ENCODE measurements at places on chromosomes 4 and X. TPM values are rescaled to one million over a fixed set of nuclear protein-coding genes. Genes with fewer than 3 reads are reported as not detected.

DNA sequence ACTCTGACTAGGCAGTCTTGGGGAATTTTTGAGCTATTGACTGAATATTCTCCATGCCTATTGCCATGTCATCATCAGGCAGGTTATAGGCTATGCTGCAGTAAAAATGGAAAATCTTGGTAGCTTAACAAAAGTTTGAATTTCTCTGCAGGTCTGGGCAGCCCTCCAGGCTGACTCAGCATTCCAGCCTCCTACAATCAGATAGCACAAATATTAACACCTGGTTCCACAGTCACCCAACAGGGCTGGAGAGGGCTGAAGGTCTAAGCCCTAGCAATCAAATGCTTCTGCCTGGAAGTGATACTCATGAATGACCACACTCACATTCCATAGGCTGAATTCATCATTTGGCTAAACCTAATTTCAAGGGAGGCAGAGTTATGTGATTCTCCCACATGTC lies 9.6 kb upstream of the PPP3CA start:
- DNase-seq, result no peak
- H3K4me1 ChIP-seq, result peaks cover 10% of the 10 kb centered on the region
- H3K36me3 ChIP-seq, result no peaks in the 10 kb centered on the region
- H3K27me3 ChIP-seq, result no peaks in the 10 kb centered on the region
- no peak overlapping the region for H3K27ac ChIP-seq

PABPC1L2B gene
- not detected for total RNA-seq

MSN gene
- total RNA-seq, result 160 TPM

OTUD6A gene
- total RNA-seq, result not detected

PAGE5 gene
- total RNA-seq, result not detected

DNA sequence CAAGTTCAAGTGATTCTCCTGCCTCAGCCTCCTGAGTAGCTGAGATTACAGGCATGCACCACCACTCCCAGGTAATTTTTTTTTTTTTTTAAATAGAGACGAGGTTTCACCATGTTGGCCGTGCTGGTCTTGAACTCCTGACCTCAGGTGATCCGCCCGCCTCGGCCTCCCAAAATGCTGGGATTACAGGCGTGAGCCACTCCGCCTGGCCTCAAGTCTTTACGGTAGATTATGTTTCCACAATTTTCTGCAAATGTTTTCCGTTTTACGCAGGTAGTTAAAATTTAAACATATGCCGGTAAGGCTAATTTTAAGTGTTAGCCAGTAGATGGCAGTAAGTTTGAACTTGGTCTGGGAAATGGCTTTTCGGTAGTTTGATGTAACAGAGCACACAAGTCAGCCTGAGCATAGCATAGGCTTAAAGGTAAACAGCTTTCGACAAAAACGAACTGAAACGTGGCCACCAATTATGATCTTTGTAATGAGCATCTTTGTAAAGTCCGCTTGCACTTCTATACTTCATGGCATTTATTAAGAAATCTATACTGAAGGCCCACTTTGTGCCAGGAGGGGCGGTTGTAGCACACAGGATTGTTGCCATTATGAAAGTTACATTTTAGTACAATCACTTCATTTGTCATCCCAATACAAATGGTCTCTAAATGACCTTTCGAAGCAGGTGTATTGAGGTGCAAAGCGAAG lies 31.1 kb downstream of the CCKAR start:
- no peaks in the 10 kb centered on the region for H3K27me3 ChIP-seq
- H3K27ac ChIP-seq, result no peak overlapping the region
- no peak for DNase-seq
- H3K4me3 ChIP-seq, result no peak overlapping the region
- no peaks in the 10 kb centered on the region for H3K36me3 ChIP-seq

- no peaks in the 10 kb centered on the region for H3K27me3 ChIP-seq
- no peak for DNase-seq
- H3K27ac ChIP-seq, result no peak overlapping the region
- H3K4me1 ChIP-seq, result no peaks in the 10 kb centered on the region
Measured at GRCh38 chrX:119682019-119682989, 10.7 kb downstream of the SEPTIN6 start.

NUDT11 gene
- total RNA-seq, result 9.0 TPM

DNA sequence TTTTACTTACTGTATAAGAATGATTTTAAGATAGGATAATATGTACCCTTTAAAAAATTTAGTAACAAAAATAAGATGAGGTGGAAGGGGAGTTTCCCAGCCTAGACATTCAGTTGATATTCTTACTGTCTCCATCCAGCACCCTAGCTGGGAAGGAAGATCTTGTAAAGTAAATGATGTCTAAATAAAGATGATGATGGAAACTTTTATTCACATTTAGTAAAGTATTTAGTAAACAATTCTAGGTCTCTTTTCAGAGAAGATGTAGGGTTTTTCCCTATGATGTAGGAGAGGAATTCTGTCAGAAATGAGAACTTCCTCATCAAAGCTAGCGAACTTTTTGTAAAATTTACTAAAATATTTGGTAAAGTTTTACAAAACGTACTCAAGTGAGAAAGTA lies 136.8 kb downstream of the RAPGEF2 start:
- H3K4me1 ChIP-seq, result no peaks in the 10 kb centered on the region
- H3K4me3 ChIP-seq, result no peak overlapping the region

LINC00632 gene
- total RNA-seq, result 19.6 TPM

DNA sequence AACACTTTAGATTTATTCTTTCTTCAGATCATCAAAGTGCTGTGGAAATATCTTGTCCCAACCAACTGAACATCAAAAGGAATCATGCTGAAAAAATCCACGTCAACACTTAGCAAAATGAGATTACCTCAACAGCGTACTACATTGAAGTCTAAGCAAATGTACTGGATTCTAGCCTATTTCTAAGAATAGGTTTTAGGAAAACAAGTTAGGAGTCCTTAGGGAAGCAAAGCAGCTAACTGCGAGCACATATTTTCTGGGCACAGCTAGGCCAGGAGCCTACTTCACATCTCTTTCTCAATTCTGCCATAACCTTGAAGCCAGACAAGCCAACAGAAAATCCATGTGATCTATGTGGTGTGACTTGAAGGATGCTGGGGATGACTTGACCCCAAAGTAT lies 22.2 kb downstream of the KDR start:
- no peaks in the 10 kb centered on the region for H3K27me3 ChIP-seq
- no peak for DNase-seq
- no peak overlapping the region for H3K4me3 ChIP-seq
- no peaks in the 10 kb centered on the region for H3K4me1 ChIP-seq
- H3K36me3 ChIP-seq, result no peaks in the 10 kb centered on the region
- no peak overlapping the region for H3K27ac ChIP-seq

GRCh38 chr4:14404730-14405129 lies 597.6 kb upstream of the CPEB2 start:
- H3K27me3 ChIP-seq, result no peaks in the 10 kb centered on the region
- H3K36me3 ChIP-seq, result no peaks in the 10 kb centered on the region
- no peak overlapping the region for H3K27ac ChIP-seq
- no peak for DNase-seq
- H3K4me3 ChIP-seq, result no peak overlapping the region

GRCh38 chrX:65528705-65529340 lies 5.8 kb downstream of the LAS1L start:
- H3K4me3 ChIP-seq, result no peak overlapping the region
- no peaks in the 10 kb centered on the region for H3K27me3 ChIP-seq

RAB41 gene
- total RNA-seq, result not detected

DNA sequence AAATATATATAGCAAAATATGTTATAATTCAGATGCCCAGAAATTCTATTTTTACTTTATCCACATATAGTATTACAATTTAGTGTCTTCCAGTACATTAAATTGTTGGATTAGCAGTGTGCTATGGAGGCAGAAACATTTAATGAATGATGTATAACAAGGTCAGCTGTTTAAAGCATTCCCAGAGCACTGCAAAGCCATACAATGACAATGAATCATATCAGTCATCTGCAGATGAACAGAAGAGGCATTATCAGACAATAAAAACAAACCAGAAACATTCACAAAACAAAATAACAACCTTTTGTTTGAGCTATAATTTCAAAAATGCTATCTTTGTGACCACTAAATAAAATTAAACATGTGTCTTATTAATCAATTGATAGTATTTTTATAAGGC lies 524.2 kb downstream of the FAT4 start:
- H3K4me1 ChIP-seq, result no peaks in the 10 kb centered on the region
- DNase-seq, result no peak

GRCh38 chrX:9144701-9145241 lies 110.8 kb upstream of the FAM9B start:
- no peak for DNase-seq
- no peak overlapping the region for H3K4me3 ChIP-seq
- H3K36me3 ChIP-seq, result no peaks in the 10 kb centered on the region

GRCh38 chrX:132751063-132751690 lies 207.3 kb downstream of the HS6ST2 start:
- DNase-seq, result no peak
- no peak overlapping the region for H3K4me3 ChIP-seq
- no peaks in the 10 kb centered on the region for H3K4me1 ChIP-seq
- no peaks in the 10 kb centered on the region for H3K36me3 ChIP-seq
- H3K27me3 ChIP-seq, result no peaks in the 10 kb centered on the region
- no peak overlapping the region for H3K27ac ChIP-seq

GRCh38 chr4:155510771-155511170 lies 134.0 kb upstream of the MAP9 start:
- no peaks in the 10 kb centered on the region for H3K36me3 ChIP-seq
- no peak overlapping the region for H3K27ac ChIP-seq
- no peak overlapping the region for H3K4me3 ChIP-seq
- DNase-seq, result no peak

DNA sequence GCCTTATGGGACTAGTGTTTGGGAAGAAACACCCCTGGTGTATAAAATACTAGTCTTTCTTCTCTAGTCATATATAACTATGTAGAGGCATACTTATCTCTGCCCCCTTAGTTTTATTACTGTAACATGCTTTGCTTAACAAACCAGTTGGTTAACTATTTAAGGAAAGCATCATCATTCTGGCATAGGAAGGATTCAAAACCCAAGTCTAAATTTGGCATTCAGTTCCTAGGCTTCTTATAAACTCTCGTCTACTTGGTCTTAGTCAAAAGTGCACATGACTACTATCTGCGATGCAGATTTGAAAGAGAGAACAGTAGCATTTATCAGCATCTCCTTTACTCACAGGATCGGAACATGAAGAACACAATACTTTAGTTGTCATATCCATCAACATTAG lies 111.3 kb downstream of the MFAP3L start:
- H3K27ac ChIP-seq, result no peak overlapping the region
- H3K4me1 ChIP-seq, result no peaks in the 10 kb centered on the region
- no peaks in the 10 kb centered on the region for H3K27me3 ChIP-seq
- H3K36me3 ChIP-seq, result no peaks in the 10 kb centered on the region
- DNase-seq, result no peak

- no peak overlapping the region for H3K4me3 ChIP-seq
- no peak for DNase-seq
- H3K27me3 ChIP-seq, result no peaks in the 10 kb centered on the region
- no peak overlapping the region for H3K27ac ChIP-seq
- H3K36me3 ChIP-seq, result no peaks in the 10 kb centered on the region
Measured at GRCh38 chr4:185730849-185731608, 81.0 kb downstream of the SORBS2 start.

DNA sequence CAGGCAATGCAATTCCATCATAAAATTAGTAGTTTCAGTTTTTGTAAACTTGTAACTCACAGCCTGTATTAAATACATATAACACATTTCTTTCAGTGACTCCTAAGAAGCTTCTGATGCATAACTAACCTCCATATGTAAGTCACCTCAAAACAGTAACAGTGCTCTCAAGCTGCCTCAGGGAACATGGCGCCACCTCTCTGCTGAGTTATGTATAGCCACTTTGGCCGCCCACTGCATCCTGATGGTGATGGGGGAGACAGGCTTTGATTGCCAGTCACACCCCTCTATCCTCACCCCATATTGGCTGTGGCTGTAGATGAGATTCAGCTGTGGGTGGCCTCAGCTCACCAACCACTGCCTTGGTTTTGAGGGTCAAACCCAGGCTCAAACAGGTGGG lies 54.3 kb downstream of the LRBA start:
- no peaks in the 10 kb centered on the region for H3K27me3 ChIP-seq
- DNase-seq, result no peak
- no peaks in the 10 kb centered on the region for H3K36me3 ChIP-seq
- no peak overlapping the region for H3K4me3 ChIP-seq

GRCh38 chr4:10302096-10302495 lies 155.1 kb downstream of the ZNF518B start:
- no peak overlapping the region for H3K27ac ChIP-seq
- no peaks in the 10 kb centered on the region for H3K4me1 ChIP-seq
- DNase-seq, result no peak
- H3K4me3 ChIP-seq, result no peak overlapping the region
- no peaks in the 10 kb centered on the region for H3K36me3 ChIP-seq

GRCh38 chrX:49071877-49072711 lies 1.7 kb downstream of the PRAF2 start:
- H3K27me3 ChIP-seq, result no peaks in the 10 kb centered on the region
- peak; percentile 79 for DNase-seq
- no peaks in the 10 kb centered on the region for H3K4me1 ChIP-seq

DNA sequence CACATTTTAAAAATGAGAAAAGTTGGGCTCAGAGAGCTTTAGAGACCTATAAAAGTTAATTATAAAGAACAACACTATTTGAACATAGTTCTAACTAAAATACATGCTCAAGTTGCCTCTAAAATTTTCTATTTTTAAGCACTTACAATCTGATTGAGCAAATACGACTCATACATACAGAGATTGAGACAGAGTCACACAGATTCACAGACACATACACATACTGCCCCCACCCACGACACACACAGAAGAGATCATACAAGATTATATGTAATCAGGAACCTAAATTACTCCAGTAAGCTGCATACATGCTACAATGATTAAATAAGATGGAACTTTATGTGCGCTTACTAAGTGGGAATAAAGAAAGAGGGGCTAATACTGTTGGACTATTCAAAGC lies 2.7 kb upstream of the ASB5 start:
- H3K4me1 ChIP-seq, result no peaks in the 10 kb centered on the region
- DNase-seq, result no peak
- no peaks in the 10 kb centered on the region for H3K27me3 ChIP-seq
- H3K4me3 ChIP-seq, result no peak overlapping the region
- no peaks in the 10 kb centered on the region for H3K36me3 ChIP-seq
- H3K27ac ChIP-seq, result no peak overlapping the region

- no peaks in the 10 kb centered on the region for H3K27me3 ChIP-seq
- DNase-seq, result peak; percentile 80
- no peaks in the 10 kb centered on the region for H3K36me3 ChIP-seq
- H3K4me1 ChIP-seq, result peaks cover under 1% of the 10 kb centered on the region
Measured at GRCh38 chrX:44873415-44874276, 658 bp downstream of the KDM6A start.

DNA sequence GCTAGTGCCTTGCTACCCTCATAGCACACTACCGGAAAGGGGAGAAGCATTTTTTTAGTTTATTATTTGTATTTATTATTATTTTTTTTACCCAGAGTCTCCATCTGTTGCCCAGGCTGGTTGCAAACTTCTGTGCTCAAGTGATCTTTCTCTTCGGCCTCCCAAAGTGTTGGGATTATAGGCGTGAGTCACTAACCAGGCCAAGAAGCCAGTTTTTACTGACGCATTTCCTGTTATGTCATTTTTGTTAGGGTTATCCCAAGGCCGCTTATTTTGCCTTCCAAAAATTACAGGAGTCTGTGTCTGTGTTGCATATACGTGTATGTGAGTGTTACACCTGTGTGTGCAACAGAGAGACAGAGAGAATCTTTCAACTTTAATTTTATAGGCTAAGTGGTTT lies 404.5 kb downstream of the GBA3 start:
- H3K27me3 ChIP-seq, result peaks cover 3% of the 10 kb centered on the region
- no peak for DNase-seq
- H3K4me1 ChIP-seq, result no peaks in the 10 kb centered on the region
- H3K36me3 ChIP-seq, result no peaks in the 10 kb centered on the region
- H3K27ac ChIP-seq, result no peak overlapping the region
- no peak overlapping the region for H3K4me3 ChIP-seq

Data from ovary (tissue), 10 donors.